ENCODE measurements at places on chromosomes 5 and 9. TPM values are rescaled to one million over a fixed set of nuclear protein-coding genes. Genes with fewer than 3 reads are reported as not detected.

DNA sequence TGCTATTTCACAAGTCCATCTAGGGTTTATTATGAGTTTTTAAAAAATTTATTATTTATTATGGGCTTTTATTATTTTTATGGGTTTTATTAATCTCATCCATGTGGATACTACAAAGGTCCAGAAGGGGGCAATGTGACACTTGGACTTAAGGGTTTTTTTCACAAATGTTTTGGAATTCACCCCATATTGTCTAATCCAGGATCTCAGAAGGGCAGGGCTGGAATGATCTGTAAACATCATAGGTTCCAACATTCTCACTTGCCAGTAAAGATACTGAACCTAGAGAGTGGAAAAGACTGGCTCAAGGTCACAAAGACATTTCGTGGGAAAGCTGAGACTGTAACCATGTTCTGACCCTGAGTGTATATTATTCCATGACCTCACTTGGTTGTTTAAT is 35.6 kb downstream of the NIM1K start:
- no peak for DNase-seq
- no peak overlapping the region for H3K27ac ChIP-seq
- no peak overlapping the region for H3K4me3 ChIP-seq
- H3K36me3 ChIP-seq: no peaks in the 10 kb centered on the region

DNA sequence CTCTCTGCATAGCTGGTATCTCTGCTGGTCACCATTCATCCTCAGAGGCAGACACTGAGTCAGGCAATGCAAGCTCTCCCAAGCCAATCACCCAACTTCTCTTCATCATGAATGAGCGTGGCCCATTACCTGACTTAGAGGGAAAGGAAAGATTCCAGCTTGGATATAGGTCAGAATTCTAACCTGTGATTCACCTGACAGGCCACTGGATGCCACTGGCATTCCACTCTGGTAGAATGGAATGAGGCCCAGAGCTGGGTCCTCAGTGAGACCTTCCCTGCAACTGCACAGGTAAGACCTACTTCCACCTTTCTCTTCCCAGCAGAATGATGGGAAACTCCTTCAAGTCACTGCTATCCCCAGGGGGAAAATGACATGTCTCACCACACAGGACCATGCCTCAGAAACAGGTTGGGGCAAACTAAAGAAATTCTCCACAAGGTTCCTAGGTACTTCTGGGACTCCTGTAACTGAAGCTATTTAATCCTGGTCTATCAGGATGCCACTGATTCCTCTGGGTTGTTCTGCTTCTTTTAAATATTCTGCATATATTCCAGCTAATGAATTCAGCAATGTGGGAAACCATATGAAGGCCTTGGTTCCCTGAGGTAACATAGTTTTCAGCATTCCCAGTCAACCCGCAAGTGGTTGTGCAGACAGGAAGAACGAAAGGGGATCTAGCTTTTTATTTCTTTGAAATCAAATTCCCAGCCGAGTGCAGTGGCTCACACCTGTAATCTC is 62.0 kb downstream of the SUSD1 start:
- no peaks in the 10 kb centered on the region for H3K27me3 ChIP-seq
- H3K4me1 ChIP-seq: no peaks in the 10 kb centered on the region
- H3K4me3 ChIP-seq: no peak overlapping the region
- no peak overlapping the region for H3K27ac ChIP-seq
- H3K36me3 ChIP-seq: no peaks in the 10 kb centered on the region

DNA sequence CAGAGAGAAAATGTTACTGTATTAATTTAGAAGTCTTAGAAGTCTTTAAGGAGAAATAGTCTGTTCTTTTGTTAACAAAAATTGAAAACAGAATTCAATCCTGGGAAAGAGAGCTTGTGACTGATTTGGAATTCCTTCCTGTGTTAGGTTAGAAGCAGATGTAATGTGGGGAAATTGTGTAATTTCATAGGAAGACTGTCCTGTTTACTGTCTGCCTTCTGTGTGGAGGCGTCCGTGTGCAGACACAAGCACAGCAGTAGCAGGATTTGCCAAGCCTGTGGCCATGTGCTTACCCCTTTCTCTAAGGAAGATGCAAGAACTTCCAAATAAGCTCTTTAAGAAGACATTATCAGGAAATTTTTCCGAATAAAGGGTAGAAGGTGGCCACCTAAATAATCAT is 36.7 kb upstream of the F2R start:
- DNase-seq: no peak
- no peak overlapping the region for H3K27ac ChIP-seq
- H3K36me3 ChIP-seq: no peaks in the 10 kb centered on the region
- H3K4me3 ChIP-seq: no peak overlapping the region
- H3K27me3 ChIP-seq: no peaks in the 10 kb centered on the region
- no peaks in the 10 kb centered on the region for H3K4me1 ChIP-seq

- H3K4me3 ChIP-seq: no peak overlapping the region
- no peak for DNase-seq
- no peak overlapping the region for H3K27ac ChIP-seq
- H3K36me3 ChIP-seq: no peaks in the 10 kb centered on the region
Observed at GRCh38 chr5:40494631-40495236, 185.0 kb upstream of the PTGER4 start.

The PIK3R1 gene
- 63.4 TPM for total RNA-seq

The OR1J2 gene
- total RNA-seq: not detected

The WWC1 gene
- 0.36 TPM for total RNA-seq

The SH3RF2 gene
- total RNA-seq: 4.5 TPM

The C5orf34 gene
- 2.3 TPM for total RNA-seq

The BTNL3 gene
- total RNA-seq: not detected

Data from aorta (tissue), 5 donors.